ENCODE measurements at places on chromosomes 11 and 22.

GRCh38 chr11:46361283-46362155, 14.3 kb downstream of the DGKZ start:
- DNase-seq, result no peak

GRCh38 chr22:30318799-30319419, 7.8 kb downstream of the TBC1D10A start:
- DNase-seq, result no peak

GRCh38 chr11:62715150-62716130, 8.0 kb downstream of the GNG3 start:
- DNase-seq, result no peak

GRCh38 chr11:131025421-131026125, 109.3 kb upstream of the SNX19 start:
- DNase-seq, result no peak

- DNase-seq, result no peak
Measured at GRCh38 chr11:35820614-35821013, 123.2 kb upstream of the LDLRAD3 start.

DNA sequence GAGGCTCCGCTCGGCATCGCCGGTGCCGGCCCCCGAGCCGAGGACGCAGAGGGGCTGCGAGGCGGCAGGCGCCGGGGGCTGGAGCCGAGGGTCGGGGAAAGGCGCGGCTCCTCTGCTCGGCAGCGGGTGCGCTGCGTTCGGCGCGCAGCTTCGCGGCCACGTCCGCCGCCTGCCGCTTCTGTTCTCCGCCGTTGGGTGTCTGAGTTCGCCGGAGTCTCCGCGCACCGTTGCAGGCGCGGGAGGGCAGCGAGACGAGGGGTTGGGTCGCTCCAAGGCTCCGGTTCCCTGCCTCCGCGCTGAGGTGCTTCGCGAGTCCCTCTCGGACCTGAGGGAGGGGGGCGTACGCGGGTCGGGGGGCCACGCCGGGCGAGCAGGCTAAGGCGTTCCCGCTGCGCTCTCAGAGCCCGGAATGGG, 347 bp downstream of the MN1 start:
- no peak for DNase-seq

GRCh38 chr11:107864591-107864990, 6.0 kb upstream of the SLC35F2 start:
- no peak for DNase-seq

DNA sequence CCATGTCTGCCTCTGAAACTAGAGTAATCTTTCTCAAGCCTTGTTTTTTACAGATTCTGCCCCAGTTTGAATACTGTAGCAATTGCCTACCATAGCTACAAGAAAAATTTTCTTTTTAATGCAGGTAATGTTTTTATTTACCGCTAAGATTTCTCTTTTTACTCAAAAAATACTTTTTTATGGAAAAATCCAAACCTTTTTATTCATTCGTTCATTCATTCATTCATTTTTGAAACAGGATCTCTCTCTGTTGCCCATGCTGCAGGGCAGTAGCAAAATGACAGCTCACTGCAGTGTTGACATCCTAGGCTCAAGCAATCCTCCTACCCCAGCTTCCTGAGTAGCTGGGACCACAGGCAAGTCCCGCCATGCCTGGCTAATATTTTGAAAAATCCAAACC, 2.7 kb upstream of the CPT1A start:
- DNase-seq, result no peak

DNA sequence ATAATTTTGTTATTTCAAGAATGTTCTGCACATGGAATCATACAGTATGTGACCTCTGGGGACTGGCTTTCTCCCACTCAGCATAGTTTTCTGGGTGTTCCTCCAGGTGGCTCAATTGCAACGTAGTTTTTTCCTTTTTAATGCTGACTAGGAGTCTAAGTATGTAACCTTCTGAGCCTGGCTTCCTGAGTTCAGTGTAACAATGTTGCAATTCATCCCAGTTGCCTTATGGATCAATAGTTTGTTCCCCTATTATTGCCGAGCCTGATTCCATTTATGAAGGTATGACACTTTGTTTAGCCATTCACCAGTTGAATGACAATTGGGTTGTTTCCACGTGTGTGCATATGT, 128.3 kb downstream of the CRYBB2 start:
- no peak for DNase-seq

DNA sequence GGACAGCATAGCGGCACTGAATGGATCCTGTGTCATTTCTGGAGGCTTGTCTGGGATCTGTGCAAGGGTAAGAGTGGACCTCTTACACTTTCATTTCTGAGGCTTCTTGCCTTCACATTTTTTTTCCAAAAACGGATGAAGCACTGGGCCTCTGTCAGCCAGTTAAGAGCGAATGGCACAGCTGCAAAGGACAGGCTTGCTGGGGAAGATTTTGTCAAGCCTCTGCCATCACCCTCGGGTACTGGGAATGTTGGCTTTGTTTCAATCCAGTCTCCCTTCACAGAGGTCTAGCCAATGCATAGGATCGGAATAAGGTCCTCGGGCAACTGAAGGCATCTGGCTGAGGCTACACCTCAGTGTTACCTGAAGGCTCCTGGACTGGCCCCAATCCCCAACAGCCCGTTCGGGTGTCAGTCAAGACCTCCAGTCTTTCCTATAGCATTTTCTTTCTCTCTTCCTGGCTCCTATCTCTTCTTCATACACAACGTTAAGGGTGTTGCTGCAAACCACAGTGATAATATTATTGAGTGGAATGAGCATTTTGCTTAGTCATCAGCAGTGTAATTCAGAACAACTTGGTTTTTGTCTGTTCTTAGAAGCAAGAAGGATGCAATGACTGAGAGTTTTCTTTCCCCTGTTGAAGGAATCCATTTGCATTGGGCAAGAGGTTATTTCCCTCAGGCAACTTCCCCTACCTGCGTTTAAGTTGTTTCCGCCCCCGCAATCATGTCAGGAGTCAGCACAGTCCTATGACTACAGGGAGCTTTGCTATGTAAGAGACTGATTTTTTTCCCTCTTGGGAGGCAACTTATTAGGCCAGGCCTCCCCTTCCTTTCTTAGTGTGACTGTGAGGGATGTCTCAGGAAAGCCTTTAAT, 22.8 kb downstream of the NPAT start:
- DNase-seq, result no peak

GRCh38 chr22:19811811-19812771, 42.6 kb downstream of the GNB1L start:
- no peak for DNase-seq

DNA sequence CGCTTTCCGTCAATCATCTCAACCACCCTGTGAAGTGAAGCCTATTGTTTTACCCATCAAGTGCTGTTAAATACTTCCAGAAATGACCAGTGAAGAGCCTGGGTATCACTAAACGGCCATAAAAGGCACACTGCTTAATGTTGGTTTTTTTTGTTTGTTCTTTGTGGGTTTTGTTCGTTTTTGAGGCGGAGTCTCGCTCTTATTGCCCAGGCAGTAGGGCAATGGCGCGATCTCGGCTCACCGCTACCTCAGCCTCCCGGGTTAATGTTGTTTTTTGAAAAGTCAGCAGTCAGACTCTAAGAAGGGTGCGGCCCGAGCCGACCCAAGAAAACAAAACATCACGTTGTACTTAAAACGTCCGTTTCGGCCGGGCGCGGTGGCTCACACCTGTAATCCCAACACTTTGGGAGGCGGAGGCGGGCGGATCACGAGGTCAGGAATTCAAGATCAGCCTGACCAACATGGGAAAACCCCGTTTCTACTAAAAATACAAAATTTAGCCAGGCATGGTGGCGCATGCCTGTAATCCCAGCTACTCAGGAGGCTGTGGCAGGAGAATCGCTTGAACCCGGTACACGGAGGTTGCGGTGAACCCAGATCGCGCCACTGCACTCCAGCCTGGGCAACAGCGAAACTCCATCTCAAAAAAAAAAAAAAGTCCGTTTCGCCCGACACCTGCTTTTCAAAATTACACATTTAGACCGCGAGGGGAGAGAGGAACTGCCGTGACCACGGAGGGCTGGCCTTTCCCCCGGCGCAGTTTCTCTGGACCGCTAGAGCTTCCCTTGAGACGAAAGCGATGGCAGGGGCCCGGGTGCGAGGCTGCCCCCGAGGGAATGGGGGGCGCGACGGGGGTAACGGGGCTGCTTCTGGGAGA, 714 bp downstream of the CD59 start:
- no peak for DNase-seq

DNA sequence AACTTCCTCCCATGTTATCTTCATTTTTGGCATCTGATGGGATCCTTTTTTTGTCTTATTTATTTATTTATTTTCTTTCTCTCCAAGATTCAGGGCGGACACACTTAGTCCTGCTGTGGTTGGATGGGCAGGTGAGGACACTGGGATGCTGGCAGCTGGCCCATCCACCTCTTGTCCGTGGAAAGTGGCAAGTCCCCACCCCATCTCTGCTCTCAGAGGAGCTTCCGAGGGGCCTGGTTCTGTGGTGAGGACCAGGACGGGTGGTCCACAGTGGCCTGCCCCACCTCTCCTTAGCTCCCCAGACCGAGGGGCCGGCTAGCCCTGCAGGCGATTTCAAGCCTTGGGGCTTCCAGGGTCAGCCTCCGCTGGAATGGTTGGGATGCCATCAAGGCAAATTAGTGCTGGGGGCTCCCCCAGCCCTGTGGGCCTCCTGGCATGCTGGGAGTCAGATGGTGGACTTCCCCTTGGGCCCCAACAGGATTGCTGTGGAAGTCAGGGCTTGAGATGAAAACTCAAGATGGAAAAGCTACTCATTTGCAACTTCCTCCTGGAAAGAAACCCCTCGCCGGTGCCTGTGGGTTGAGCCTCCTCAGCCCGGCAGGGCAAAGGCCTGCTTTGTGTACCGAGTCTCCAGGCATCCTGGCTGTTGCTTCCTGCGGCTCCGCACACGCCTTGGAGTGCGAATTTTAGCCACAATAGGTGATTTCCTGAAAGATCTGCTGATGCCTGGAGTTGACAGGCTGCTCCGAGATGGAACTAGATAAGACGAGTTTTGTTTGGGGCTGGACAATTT, 31.2 kb upstream of the LINC01488 start:
- DNase-seq, result no peak

DNA sequence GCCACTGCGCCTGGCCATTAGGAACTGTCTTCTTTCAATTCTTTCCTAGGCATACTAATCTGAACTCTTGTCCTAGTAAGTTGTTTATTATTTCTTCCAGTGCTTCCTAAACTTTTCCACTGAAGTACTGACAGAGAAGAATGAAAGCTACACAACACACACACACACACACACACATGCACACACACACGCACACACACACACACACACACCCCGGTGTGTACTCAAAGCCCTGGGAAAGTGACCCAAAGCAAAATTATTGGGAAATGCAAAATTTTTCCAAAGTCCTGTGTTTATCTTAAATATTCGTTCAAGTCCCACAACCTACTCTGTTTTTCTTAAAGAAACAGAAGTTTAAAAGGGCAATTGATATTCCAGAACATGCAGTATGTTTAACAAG, 19.4 kb upstream of the SIK2 start:
- no peak for DNase-seq

GRCh38 chr22:22318723-22319465, 74.3 kb downstream of the VPREB1 start:
- no peak for DNase-seq

DNA sequence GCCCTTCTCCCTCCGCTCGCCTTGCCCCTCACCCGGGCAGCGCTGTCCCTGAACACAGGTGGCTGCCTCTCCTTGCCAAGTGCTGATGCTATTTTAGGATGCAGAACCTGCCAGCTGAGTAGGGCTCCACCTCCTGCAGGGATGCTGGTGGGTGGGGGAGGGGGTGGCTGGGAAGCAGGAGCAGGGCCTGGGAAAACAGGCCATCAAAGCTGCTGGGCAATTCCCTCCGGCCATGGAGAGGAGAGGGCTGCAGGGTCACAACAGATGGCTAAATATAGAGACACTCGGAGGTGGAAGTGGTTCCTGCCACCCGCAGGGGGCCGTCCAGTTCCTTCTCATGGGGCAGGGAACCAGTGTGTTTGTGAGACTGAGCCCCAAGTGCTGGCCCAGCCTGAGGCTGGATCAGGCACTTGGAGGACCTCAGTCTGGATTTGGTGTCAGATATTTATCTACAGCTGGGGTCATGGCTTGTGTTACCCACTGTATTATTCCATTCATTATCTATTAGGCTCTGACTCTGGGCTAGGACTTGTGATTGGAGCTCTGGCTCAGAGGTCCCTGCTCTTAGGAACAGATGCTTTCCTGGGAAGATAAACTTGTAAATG, 59.6 kb downstream of the LRRC32 start:
- no peak for DNase-seq

DNA sequence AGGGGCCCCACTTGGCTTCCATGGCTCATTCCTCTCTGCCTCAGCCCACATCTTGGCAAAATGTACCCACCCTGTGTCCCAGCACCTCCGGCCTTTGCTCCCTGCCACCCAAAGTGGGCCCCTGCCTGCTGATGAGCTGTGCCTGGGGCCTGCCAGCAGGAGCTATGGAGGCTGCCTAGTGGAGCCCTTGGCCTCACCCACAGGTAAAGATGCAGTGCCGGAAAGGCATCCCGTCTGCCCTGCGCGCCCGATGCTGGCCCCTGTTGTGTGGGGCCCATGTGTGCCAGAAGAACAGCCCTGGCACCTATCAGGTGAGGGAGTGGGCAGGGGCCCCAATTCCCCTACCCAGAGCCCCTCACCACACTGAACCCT, 1.3 kb downstream of the TBC1D10C start:
- DNase-seq, result no peak
